AG10803 (cell line): ENCODE measurements at places on chromosomes 1 and 21.

DNA sequence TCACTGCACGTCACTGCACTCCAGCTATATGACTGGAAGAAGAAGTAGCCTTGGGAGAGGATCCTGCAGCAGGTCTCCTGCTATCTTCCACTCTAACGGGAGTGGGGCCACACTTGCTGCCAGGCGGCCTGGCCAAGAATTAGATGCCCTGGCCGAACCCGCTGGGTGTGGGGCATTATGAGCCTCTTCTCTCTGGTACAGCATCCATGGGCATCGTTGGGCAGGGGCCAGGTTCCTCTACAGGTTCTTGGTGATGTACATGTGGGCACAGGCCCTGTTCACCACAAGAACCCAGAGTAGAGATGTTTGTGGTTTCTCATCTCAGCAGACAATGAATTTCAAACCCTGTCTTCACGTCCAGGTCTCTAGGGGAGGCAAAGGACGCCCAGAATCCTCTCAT is 370.5 kb downstream of the NPHP4 start:
- DNase-seq, result no peak

DNA sequence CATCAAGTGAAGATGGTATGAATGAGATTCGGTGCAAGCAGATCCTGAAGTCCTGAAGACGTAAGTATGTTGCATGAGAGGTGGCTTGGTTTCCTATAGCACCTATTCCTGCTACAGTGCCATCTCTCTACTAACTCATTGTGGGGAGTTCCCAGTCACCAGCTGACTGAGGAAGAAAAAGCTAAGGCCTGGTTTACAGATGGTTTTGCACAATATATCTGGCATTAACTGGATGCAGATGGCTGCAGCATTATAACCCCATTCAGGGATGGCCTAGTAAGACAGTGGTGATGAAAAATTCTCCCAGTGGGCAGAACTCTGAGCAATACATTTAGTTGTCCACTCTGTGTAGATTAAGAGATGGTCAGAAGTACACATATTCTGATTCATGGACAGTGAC is 36.7 kb downstream of the RTCA start:
- peak; percentile 73 for DNase-seq

- no peak for DNase-seq
Observed at GRCh38 chr1:27445177-27445936, 44.6 kb downstream of the WASF2 start.

GRCh38 chr21:15671188-15671587 is 58.6 kb upstream of the USP25 start:
- no peak for DNase-seq

DNA sequence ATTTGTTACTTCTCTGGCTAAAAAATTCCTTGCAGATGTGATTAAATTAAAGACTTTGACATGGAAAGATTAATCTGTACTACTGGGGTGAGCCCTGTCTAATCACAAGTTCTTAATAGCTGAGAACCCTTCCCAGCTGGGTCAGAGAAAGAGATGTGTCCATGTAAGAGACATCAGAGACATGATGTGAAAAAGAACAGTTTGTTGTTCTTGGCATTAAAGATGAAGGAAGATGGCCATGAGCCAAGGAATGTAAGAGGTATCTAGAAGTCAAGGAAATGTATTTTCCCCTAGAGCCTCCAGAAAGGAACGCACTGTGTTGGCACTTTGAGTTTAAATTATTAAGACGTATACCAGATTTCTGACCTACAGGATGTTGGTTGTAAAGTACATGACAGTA is 1271.5 kb upstream of the PRMT6 start:
- no peak for DNase-seq

GRCh38 chr1:231878737-231879136 is 252.1 kb downstream of the DISC1 start:
- DNase-seq, result no peak

- peak; percentile 49 for DNase-seq
Observed at GRCh38 chr1:205061665-205062069, 18.7 kb downstream of the CNTN2 start.

- DNase-seq, result no peak
Observed at GRCh38 chr1:214997685-214998084, 84.9 kb upstream of the KCNK2 start.

DNA sequence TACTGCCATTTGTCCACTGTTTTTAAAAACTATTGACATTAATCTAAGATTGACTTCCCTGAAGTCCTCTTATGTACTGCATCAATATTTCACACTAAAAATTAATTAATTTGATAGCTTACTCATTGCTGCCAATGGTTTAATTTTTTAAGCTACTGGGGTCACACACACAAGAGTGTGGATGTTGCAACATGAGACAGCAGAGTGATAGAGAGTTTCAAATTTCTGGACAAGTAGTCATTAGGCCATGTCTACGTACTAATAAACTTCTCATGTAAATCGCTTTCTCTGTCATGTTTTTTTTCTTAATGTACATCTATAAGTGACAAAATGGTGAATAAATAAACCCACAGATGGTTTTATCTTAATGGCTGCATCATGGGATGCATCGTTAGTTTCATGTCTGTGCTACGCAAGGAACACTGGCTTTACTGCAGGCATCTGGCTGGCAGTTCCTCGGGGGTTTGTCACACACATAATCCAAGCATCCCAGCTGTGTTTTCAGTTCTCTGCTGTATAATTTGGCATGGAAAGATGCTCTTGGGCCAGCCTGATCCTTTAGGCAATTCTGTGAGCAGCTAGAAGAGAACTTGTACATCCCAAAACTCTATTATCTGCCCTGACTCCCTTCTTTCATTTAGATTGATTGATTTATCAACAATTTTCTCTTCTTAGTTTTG is 16.4 kb upstream of the CHODL start:
- DNase-seq, result no peak

GRCh38 chr1:114333690-114334089 is 177.3 kb downstream of the TRIM33 start:
- DNase-seq, result no peak

- DNase-seq, result no peak
Observed at GRCh38 chr1:202085682-202086373, 36.9 kb upstream of the GPR37L1 start.

DNA sequence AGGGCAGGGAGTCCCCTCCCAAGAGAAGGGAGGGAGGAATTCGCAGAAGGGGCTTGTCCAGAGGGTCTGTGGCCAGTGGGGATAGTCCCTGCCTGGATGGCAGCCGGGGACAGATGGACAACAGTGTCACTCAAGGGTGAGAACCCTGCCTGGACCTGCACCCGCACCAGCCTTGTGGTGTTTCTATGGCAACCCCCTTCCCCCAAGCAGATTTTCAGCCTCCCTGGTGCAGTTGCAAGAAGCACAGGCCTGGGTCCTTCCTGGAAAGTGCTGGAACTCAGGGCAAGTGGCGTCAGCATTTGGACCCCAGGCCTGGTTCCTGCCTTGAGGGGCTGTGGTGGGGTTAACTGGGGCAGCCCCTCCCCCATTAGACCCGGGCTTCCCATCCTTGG is 83.8 kb upstream of the ACTL8 start:
- DNase-seq, result no peak

DNA sequence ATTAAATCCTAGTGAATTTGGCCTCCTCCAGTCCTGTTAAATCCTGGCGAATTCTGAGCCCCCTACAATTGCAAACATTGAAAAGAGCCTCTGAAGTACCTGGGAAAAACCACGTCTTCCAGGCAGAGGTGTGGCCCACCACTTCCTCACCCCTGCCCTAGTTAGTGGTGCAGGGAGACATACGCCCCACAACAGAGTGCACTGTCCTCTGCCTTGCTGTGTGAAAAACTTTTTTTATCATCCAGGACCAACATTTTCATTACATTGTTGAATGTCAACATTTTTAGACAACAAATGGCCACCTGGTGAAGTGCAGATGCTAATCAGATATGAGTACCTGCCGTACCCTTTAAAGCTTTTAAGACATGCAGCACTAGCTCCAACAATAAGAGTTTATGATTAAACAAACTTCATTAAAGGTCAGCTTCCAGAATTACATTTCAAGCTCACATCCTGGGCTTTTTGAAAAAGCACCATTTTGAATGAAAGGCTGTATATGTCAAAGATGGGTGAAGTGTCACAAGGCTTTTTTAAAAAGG is 13.6 kb upstream of the TMPRSS2 start:
- DNase-seq, result no peak

GRCh38 chr1:217134857-217135568 is 411.8 kb upstream of the ESRRG start:
- no peak for DNase-seq

DNA sequence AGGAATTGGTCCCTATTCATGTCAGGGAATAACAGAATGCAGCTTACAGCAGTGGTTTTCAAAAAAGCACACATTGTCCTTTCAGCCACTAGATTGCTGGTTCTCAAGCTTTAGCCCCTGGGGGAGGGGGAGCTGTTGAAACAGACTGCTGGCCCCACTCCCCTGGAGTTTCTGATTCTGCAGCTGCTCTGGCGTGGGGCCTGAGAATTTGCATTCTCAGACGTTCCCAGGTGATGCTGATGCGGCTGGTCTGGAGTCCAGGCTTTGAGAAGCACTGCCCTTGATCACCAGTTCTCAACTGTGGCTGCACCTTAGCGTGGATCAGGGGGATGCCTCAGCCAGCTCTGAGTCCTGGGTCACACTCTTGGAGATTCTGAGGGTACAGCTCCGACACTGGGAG is 62.7 kb upstream of the LAPTM5 start:
- no peak for DNase-seq

- no peak for DNase-seq
Observed at GRCh38 chr1:202806845-202807450, 1.3 kb downstream of the KDM5B start.

- peak; percentile 74 for DNase-seq
Observed at GRCh38 chr1:67683316-67683715, 1.7 kb upstream of the GADD45A start.

GRCh38 chr1:40803447-40803846 is 19.9 kb downstream of the KCNQ4 start:
- DNase-seq, result no peak

GRCh38 chr1:231194843-231195516 is 33.1 kb downstream of the TRIM67 start:
- DNase-seq, result no peak

- no peak for DNase-seq
Observed at GRCh38 chr1:171780583-171781175, 781 bp upstream of the METTL13 start.

GRCh38 chr1:53195246-53196016 is 1.2 kb upstream of the CPT2 start:
- DNase-seq, result no peak

- DNase-seq, result no peak
Observed at GRCh38 chr1:86546787-86547221, at the start of gene CLCA4. TSS of gene CLCA4 (plus strand) at chr1:86547078. CDS start at chr1:86547120, 42 bp downstream.

DNA sequence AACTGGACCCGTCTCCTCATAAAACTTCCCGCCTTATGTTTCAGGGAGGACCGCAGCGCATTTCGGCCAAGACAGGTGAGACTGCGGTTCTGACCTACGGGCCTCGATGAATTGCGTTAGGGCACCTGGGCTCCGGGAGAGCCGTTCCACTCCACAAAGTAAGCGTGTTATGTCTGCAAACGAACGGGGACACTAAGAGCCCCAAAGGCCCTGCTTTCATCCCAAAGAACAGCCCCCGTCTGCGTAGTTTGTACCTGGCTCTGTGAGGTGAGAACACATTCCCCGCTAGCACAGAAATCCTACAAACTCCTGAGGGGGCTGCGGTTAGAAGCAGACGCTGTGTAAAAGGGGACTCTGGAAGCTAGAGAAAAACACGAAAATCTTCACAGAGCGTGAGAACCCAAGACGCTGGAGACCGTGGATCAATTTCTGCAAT is 41.6 kb upstream of the PPIAL4F start:
- DNase-seq, result no peak

DNA sequence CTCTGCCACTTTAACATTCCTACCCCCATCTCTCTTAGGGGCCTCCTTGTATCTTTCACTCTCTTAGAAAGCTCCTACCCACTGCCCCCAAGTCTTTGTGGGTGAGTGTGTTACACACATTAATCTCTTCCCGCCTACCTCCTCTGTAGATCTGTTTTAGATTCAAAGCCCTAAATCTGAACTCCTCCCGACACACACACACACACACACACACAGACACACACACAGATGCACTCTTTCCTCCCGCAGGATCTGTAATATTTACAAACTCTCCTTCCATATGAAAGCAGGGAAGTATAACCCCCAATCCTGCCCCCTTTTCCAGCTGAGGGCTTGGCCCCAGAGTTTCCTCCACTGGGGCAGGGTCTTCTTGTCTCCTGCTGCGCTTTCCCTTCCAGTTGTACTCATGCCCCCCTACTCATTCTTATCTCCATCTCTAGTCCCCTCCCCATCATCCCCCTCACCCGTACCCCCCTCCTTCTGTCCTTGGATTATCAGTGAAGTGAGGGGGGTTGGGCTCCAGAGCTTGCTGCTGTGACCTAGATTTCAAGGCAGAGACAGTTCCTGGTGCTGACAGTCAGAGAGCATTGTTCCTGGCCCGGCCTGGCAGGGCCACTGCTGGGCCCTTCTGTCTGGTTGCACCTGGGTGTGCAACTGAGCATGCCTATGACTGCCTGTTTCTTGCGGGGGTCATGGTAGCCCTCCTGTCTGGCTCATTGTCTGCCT is 4.3 kb downstream of the PEA15 start:
- DNase-seq, result no peak

DNA sequence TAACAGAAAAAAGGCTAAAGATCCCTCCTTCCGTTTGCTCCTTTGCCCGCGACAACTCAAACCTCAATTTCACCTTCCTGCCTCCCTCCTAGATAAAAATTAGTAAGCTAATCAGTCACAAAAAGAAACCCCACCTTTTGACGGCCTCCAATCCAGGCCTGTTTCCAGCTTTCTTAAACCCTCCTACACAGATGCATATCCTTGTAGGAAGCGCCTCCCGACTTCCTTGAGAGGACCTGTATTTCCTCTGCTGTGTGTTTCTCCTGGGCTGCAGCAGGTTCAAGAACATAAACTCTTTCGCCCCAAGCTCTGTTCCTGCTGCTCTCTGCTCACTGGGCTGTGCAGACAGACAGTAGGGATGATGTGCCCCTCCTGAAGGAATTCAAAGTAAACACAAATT is 168.8 kb downstream of the CYYR1 start:
- no peak for DNase-seq

DNA sequence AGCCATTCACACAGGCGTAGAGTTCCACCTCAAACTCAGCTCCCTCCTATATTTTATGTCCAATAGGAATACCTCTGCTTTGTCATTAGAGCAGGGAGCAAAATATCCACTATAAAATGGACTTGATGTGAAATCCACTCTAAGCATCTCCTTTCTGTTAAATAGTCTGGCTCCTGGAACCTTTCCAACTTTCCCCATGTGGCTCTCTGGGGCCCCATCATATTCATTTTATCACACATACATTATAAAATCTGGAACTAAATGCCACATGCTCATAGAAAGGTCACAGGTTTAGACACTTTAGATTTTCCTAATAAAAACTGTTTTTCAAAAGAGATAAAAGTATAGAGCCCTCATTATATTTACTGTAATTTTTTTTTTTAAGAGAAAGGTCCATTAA is 82.1 kb downstream of the PTPN14 start:
- no peak for DNase-seq

GRCh38 chr1:164534863-164535610 is 23.9 kb upstream of the PBX1 start:
- no peak for DNase-seq

GRCh38 chr1:87927391-87928280 is 599.0 kb downstream of the LMO4 start:
- DNase-seq, result no peak

DNA sequence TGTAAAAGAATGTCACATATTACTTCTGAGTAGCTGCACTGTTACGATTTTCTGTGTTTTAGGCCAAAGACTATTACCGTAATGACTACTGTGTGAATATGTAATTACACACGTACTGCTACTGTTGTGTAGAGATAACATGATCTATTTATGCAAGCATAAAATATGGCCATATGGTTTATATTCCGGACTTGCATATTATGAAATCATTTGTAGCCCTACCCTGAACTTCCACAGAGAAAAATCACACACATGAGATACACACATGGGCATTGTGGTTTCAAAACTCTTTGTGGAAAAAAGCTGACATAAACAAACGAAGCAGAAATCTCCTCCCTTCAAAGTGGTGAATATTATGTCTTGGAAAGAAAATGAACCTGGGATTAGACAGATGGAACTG is 373.0 kb upstream of the ADAMTS5 start:
- peak; percentile 77 for DNase-seq
